Left ventricle myocardium inferior (tissue), 1 donor: ENCODE measurements at places on chromosomes 7 and 10. TPM values are rescaled to one million over a fixed set of nuclear protein-coding genes. Genes with fewer than 3 reads are reported as not detected.

DNA sequence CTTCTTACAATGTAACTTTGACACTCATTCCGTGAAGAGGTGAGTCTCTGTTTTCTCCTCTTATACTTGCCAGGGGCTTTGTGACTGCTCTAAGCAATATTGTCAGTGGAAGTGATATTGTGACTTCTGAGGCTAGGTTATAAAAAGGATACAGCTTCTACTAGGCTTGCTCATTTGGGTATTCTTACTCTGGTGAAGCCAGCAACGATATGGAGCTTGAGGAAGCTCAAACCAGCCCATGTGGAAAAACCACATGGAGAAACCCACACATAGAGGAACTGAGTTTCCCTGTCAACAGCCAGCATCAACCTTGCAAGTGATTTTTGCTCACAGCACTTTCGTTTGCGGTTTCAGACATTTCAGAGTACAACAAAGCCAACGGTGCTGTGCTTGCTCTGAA, 149.6 kb upstream of the SEMA3E start:
- DNase-seq: no peak

GRCh38 chr10:78264361-78264760, 230.7 kb downstream of the RPS24 start:
- no peak for DNase-seq

DNA sequence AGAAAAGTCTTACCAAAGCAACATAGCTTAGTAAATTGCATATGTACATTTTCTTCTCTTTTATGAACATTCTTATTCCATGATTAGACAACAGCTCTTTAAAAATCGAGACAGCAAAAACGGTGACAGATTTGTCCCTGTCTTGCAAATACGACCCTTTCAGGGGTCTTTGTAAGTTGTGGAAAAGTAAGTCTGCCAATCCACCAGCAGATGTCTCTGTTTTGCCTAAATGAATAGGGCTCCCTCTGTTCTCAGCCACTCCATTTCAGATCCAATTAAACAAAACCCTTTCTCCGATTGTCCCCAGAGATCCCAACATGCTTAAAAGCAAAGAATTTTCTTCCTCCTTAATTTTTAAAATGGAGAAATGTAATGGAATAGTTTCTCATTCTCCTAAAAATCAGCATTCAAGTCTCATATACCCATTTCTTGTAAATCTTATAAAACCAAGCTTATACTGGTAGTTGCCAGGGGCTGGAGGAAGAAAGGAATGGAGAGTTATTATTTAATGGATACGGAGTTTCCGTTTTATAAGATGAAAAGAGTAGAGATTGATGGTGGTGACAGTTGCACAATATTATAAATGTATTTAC, 61.0 kb upstream of the NFE2L3 start:
- DNase-seq: no peak

GRCh38 chr7:40499718-40500117, 364.9 kb downstream of the SUGCT start:
- DNase-seq: no peak

- DNase-seq: no peak
Measured at GRCh38 chr7:101554584-101555268, 74.4 kb downstream of the MYL10 start.

- DNase-seq: no peak
Measured at GRCh38 chr7:31055471-31055870, 3.4 kb downstream of the ADCYAP1R1 start.

GRCh38 chr10:50997461-50997860, 76.8 kb upstream of the PRKG1 start:
- DNase-seq: no peak

Gene TCF7L2
- total RNA-seq: 8.9 TPM

Gene HGF
- total RNA-seq: 2.3 TPM

Gene CLCN1
- not detected for total RNA-seq

GRCh38 chr10:131087464-131088215, 223.9 kb downstream of the TCERG1L start:
- no peak for DNase-seq
